ENCODE measurements at places on chromosomes 4 and X.

GRCh38 chr4:6180841-6181631 is 19.3 kb downstream of the JAKMIP1 start:
- no peak for DNase-seq

GRCh38 chr4:138938366-138938690 is 77.3 kb upstream of the NOCT start:
- peak; percentile 65 for DNase-seq

DNA sequence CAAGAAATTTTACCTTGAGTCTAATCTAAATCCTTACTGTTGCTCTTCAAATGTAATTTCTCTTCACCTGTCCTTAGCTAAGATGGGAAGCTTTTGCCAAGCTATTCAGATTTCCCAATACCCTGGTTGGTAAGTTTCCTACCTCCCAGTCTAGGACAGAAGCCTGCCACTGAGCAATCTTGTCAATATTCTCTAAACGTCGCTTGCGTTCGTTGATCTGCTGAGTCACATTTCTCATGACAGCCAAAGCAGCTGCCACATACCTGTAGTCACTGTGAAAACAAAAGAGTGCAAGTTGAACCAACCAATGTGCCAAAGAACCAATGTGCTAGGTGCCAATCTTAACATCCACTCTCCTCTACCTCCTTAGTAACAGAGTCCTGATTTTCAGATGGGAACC is 111.1 kb downstream of the ARHGEF9 start:
- DNase-seq: no peak

- DNase-seq: no peak
These were observed 27.1 kb downstream of the FHIP1A start for GRCh38 chr4:151436093-151436518.

DNA sequence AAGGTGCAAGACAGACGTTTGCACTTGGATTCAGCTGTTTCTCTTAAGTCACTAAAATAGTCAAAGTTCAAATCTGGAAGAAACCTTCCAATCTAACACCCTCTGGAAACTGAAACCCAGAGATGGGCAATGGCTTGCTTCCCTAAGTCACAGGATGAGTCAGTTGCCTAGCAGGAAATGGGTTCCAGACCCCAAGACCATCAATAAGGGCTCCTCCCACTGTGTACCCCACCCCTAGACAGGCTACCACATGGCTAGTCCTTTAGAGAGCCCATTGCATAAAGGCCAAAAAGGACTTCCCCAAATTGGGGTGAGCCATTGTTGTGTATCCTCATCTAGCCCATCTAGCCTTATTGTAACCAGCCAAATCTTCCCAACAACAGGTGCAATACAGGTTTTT is 216.2 kb downstream of the HS6ST2 start:
- DNase-seq: no peak

- no peak for DNase-seq
These were observed 5.3 kb downstream of the LRRC66 start for GRCh38 chr4:52014903-52015302.

- no peak for DNase-seq
These were observed 9.6 kb upstream of the GRSF1 start for GRCh38 chr4:70849291-70849690.

GRCh38 chr4:141789716-141790115 is 153.3 kb downstream of the IL15 start:
- no peak for DNase-seq

GRCh38 chrX:20061855-20062254 is 54.9 kb downstream of the MAP7D2 start:
- no peak for DNase-seq

- no peak for DNase-seq
These were observed 92.2 kb upstream of the ANXA3 start for GRCh38 chr4:78459327-78459726.

Data from NCI-H1105 treated with DMSO at 0.1 percent for 48 hours (cell line).